GM12864 (cell line): ENCODE measurements at places on chromosomes 2 and 18.

GRCh38 chr2:26214759-26215158, 29.7 kb downstream of the HADHA start:
- DNase-seq = no peak

DNA sequence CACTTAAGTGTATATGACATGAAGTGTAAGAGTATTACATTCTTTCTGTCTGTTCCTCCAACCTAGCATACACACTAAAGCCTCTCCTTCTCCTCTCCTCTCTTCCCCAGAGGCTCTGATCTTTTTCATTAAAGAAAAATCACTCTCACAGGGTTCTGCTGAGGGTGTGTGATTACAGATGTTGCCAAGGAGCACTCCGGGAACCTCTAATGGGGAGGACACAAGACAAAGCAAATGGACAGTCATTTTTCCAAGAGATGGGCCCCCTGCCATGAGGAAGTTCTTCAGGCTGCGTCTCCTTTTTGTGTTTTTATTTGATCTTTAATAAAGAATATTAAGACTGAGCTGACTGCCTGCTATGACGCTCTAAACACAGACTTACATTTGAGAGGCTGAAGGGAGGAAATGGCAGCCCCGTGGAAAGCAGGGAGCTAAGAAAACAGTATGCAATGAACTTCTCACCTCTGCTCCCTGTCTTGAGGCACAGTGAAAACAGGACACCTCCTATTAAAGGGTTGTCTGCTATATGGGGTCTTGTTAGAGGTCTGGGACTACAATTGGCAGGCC, 578.1 kb downstream of the PIK3C3 start:
- no peak for DNase-seq

- no peak for DNase-seq
These were observed 6.7 kb downstream of the COA5 start for GRCh38 chr2:98601532-98602132.

DNA sequence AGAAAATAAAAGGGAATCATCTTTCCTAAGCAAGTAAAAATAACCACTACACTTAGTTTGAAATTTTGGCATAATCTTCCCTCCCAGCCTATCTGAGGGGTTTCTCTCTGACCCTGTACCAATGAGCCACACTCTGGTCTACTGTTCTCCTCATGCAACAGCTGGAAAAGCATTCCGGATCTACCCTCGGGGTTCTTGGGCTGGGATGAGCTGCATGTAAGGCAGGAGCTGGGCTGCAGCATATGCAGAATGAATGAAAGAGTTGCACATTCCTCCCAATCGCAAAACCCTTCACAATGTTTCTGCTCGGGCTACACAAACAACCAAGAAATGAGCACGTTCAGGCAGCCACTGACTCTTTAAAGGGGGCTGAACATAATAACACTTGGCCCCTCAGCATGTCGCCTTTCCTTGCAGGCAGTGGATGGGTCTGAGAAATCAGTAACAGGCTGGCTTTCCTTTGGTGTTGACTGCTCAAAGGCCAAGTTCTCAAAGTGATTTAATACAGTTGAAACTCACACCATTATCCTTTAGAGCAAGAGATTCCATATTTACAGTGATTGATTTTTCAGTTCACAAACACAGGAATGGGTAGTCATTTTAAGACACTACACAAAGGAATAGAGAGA, 180.4 kb upstream of the ZFP36L2 start:
- DNase-seq = no peak

DNA sequence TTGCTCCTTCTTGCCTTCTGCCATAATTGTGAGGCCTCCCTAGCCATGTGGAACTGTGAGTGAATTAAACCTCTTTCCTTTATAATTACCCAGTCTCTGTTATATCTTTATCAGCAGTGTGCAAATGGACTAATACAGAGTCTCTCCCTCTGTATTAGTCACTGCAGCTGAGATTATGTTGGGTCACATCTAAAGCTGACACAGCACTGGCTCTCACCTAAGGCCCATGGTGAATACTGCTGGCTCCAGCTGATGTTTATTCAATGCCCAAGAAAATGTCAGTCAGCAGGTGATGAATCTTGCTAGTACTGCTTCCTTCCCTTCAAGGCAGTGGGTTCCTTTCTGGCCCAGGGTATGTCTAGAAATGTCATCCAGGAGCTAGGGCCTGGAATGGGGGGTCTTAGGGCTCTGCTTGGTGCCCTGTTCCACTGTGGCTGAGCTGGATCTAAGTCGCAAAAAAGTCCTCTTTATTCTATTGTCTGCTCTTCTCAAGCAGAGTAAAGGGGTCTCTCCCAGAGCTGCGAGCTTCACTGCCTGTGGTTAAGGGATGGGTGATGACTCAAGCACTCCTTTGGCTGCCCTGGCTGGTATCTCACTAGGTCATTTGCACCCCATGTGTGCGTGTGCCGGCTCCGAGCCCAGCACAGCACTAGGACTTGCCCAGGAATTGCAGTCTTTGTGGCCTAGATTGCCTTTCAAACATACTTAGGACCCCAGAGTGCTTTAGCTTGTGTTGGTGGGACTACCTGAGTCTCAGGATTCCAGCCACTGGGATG, 29.9 kb downstream of the PPP1R1C start:
- DNase-seq = no peak

DNA sequence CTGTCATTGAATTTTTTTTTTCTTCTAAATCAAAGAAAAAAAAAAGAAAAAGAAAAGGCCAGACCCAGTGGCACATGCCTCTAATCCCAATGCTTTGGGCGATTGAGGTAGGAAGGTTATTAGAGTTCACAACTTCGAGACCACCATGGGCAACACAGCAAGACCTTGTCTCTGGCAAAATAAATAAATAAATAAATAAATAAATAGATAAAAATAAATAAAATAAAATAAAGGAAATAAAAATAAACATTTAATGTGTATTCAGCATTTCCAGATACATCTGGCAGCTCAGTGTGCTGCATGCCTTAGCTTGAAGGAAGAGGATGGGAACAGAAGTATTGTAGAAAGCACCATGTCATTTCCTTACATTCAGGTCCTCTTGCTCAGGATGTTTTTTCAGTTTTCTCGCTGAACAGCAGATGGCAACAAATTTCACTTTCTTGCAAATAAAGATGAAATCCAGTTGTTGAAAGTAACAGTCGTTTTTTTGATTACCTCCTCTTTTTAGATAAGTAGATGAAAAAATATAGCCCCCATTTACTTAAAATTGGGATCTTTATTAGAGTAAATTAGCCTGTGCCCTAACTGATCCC, 25.7 kb upstream of the FAM178B start:
- peak; percentile 35 for DNase-seq

DNA sequence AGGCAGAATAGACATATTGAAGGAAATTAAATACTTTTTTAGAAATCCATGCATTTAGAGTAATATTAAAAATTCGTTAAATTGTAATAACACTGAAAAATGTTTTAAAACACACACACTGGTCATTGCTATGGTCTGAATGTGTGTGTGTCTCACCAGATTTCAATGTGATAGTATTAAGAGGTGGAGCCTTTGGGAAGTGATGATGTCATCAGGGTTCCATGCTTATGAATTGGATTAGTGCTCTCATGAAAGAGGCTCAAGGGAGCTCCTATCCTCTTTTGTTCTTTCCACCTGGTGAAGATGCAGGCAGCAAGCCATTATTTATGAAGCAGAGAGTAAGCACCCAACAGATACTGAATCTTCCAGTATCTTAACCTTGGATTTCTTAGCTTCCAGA, 441.8 kb downstream of the CDH2 start:
- DNase-seq = no peak

DNA sequence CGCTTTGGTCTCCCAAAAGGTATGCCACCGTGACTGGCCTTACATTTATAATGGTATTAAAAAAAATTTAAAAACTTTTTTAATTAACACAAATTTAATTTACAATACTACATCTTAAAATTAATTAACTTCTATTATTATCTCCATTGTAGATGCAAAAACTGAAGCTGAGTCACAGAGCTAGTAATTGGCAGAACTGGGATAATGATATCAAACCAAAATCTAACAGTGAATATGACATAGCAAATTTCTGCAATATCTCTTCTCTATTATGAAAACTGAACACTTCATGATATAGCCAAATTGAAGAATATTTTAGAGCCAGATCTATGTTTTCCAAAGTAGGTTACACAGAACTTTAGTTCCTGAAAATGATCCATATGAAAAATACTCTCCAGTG, 66.4 kb upstream of the CHAC2 start:
- no peak for DNase-seq

GRCh38 chr2:3751806-3752205, 48.4 kb downstream of the DCDC2C start:
- no peak for DNase-seq

DNA sequence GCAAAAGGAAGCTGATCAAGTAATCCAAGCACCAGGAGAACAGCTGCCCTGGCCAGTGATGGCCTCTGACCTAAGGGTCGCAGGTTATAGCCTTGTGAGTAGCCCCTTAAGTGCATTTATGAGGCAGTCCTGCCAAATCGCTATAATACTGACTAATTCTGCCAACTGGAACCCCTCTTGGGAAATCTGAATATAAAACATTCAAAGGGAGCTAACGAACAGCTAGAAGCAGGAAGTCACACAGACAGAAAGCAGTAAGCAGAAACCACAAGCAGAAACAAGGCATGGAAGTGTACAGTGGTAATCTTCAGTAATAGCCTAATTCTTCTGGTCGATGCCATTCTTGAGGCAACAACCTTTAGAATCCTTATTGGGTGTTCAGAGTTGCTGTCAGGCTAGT, 521.3 kb downstream of the METTL4 start:
- no peak for DNase-seq

GRCh38 chr2:96788442-96789244, 27.4 kb upstream of the CNNM3 start:
- no peak for DNase-seq

DNA sequence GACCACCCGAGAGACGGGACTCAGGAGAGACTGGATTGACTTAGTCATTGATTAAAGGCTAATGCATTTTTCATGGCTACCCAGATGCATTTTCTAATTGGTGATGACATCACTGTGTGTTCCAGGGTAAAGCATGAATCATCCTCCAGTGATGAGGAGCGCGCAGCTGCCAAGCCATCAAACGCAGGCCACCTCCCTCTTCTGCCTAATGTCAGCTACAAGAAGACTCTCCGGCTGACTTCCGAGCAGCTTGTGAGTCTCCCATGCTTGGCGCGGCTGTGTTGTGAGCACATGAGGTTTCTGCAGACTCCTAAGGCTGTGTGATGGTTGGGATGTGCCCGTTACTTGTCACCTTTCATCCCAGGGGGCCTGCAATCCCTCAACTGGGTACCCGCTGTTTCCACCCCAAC, 56.4 kb downstream of the LPIN1 start:
- no peak for DNase-seq
